Kidney epithelial cell (primary cell): ENCODE measurements at places on chromosomes 2 and 18. TPM values are rescaled to one million over a fixed set of nuclear protein-coding genes. Genes with fewer than 3 reads are reported as not detected.

- DNase-seq: no peak
These were observed 257.2 kb upstream of the RGPD4 start for GRCh38 chr2:107569496-107569895.

- DNase-seq: no peak
These were observed 402.3 kb downstream of the ERBB4 start for GRCh38 chr2:212136216-212136795.

The SULT1C2 gene
- total RNA-seq: 8.4 and 10.4 TPM in 2 replicates

The TTR gene
- total RNA-seq: not detected in 2 replicates

The SLC5A6 gene
- total RNA-seq: 52.1 and 67.7 TPM in 2 replicates
